ENCODE measurements at places on chromosomes 16 and 17. TPM values are rescaled to one million over a fixed set of nuclear protein-coding genes. Genes with fewer than 3 reads are reported as not detected.

The MAP2K6 gene
- total RNA-seq: 6.3 TPM

The NEUROD2 gene
- total RNA-seq: not detected

The CRHR1 gene
- total RNA-seq: not detected

The SLC6A2 gene
- total RNA-seq: not detected

DNA sequence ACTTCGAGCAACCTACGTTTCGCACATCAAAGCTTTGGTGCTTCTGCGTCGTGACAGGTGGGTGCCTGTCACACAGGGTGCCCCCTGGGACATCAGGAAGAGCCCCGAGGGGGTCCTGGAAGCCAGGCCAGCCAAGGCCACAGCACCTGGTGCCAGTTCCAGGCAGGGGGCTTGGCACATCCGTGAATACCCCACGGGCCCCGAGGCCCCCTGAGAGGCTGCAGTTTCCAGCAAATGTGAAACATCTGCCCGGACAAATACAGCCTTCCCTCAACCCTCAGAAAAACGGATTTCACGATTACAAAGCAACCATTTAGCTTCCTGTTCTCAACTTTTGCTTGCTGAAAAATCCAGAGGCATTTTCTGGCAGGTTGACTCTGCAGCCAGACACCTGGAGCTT, 109.3 kb upstream of the METRNL start:
- H3K4me3 ChIP-seq: no peak overlapping the region
- H3K4me1 ChIP-seq: no peaks in the 10 kb centered on the region
- no peak for DNase-seq
- H3K27ac ChIP-seq: no peak overlapping the region
- no peaks in the 10 kb centered on the region for H3K36me3 ChIP-seq

- H3K4me3 ChIP-seq: no peak overlapping the region
- no peaks in the 10 kb centered on the region for H3K27me3 ChIP-seq
- no peak overlapping the region for H3K27ac ChIP-seq
Observed at GRCh38 chr17:29659155-29659554, 36.4 kb upstream of the CORO6 start.

- no peaks in the 10 kb centered on the region for H3K27me3 ChIP-seq
- no peaks in the 10 kb centered on the region for H3K4me1 ChIP-seq
- no peak for DNase-seq
- peak overlapping the region; percentile 31 for H3K4me3 ChIP-seq
- H3K36me3 ChIP-seq: no peaks in the 10 kb centered on the region
- no peak overlapping the region for H3K27ac ChIP-seq
Observed at GRCh38 chr17:8310601-8311123, 621 bp downstream of the ARHGEF15 start.

DNA sequence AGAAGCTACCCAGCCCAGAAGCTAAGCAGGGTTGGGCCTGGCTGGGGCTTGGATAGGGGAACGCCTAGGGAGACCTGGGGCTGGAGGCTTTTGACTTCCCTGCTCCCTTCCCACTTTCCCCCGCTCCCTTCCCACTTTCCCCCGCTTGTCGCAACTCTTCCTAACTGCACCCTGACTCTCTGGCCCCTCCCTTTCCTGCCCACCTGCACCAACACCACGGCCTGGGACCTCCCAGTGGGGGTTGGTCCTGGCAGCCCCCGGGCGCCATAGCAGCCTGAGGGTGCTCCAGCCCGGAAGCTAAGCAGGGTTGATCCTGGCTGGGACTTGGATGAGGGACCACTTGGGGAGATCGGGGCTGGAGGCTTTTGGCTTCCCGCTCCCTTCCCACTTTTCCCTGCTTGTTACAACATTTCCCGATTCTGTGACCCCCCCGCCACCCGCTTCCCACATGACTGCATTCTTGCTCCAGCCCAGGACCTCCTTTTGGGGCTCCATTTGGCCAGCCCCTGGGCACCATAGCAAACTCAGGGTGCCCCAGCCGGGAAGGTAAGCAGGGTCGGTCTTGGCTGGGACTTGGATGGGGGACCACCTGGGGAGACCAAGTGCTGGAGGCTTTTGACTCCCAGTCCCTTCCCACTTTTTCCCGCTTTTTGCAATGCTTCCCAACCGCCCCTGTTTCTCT, 2287.0 kb downstream of the TP53TG3F start:
- no peaks in the 10 kb centered on the region for H3K27me3 ChIP-seq
- H3K4me3 ChIP-seq: no peak overlapping the region
- H3K27ac ChIP-seq: no peak overlapping the region
- no peaks in the 10 kb centered on the region for H3K36me3 ChIP-seq
- H3K4me1 ChIP-seq: no peaks in the 10 kb centered on the region

DNA sequence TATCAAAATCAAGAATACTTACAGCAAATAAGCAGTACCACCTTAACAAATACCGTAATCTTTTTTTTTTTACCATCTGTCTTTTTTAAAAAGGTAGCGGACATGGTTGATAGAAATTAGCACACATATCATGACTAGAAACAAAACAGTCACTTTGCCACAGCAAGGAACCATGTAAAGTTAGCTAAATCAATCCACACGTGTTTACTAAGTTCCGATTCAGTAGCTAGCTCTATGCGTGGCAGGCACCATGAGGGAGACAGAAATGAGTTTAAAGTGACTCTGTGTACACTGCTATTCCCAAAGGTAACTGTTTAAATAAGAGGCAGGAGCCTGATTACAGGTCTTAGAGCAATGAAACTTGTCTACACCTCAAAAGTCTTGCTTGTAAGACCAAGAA, 108.6 kb downstream of the XYLT1 start:
- H3K4me3 ChIP-seq: no peak overlapping the region
- peaks cover 48% of the 10 kb centered on the region for H3K4me1 ChIP-seq
- H3K27me3 ChIP-seq: no peaks in the 10 kb centered on the region
- DNase-seq: no peak
- no peak overlapping the region for H3K27ac ChIP-seq

- no peak for DNase-seq
- H3K36me3 ChIP-seq: no peaks in the 10 kb centered on the region
- no peak overlapping the region for H3K4me3 ChIP-seq
- H3K4me1 ChIP-seq: peaks cover under 1% of the 10 kb centered on the region
- no peaks in the 10 kb centered on the region for H3K27me3 ChIP-seq
Observed at GRCh38 chr17:66960613-66961012, 3.9 kb upstream of the CACNG4 start.

DNA sequence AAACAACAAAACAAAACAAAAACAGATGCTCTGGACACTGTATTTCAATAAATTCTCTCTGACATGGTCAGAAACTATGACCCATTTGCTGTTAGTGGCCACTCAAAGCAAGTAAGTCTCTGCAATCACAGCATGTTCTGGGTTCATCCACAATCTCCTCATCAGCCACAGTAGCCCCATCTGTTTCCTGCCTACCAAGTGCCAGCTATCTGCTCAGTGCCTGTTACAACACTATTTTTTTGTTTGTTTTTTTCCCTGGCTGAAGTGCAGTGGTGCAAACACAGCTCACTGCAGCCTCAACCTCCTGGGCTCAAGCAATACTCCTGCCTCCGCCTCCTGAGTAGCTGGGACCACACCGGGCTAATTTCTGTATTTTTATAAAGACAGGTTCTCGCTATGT, 137.9 kb downstream of the SOX9 start:
- DNase-seq: no peak
- H3K27ac ChIP-seq: no peak overlapping the region
- H3K4me3 ChIP-seq: no peak overlapping the region
- H3K4me1 ChIP-seq: no peaks in the 10 kb centered on the region
- H3K36me3 ChIP-seq: no peaks in the 10 kb centered on the region

DNA sequence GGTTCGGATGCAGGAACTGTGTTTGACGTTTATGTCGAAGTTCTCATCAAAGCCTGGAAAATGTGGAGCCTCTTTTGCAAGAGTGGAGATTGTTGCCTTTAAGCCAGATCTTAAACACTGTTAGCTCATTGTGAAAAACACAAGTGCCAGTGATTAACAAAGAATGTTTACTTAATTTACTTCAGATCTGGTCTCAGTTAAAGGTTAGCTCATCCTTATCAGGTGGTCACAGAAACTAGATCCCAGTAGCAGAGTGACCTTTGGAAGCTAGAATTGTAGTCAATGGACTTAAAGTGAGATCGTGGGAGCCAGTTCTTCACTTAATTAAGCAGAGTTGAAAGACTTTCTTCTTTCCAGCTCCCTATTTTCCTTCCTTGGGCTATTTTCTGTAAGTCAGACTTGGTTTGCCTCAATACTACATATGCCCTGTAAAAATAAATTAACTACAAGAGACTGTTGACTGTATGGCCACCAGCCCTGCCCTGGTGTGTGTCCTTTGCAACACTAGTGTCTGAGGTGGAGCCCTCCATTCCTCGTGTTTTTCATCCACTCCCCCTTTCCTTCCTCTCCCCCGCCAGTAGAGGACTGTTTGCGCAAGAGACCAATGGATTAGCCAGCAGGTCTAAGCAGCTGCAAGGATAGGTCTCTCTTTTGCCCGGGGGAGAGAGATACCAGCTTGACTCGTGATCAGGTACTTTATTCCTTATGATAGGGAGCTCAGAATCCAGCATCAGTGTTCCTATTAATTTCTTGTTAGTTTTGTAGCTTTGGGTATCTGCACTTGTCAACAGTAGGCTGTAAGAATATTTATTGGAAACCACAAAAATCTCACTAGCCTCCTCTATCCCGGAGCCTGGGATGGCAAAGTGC, 20.2 kb downstream of the FBXO39 start:
- no peak for DNase-seq
- no peaks in the 10 kb centered on the region for H3K36me3 ChIP-seq
- no peaks in the 10 kb centered on the region for H3K27me3 ChIP-seq
- H3K4me1 ChIP-seq: no peaks in the 10 kb centered on the region
- H3K27ac ChIP-seq: no peak overlapping the region

DNA sequence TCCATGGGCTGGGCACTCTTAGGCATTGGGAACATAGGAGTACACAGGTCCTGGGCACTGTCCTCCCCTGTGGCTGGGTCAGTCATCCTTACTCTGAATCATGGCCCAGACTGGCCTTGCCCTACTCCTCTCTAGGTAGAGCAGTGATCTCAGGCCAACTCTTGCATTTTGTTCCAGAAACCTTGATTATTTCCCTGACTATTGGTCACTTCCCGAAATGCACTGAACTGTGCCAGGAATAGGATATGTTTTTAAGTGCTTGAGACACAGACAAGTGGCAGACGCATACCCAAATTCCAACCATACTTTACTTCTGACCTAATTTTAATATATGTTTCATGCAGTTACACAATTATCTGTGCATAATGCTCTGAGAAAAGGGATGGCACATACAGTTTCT, 10.3 kb downstream of the KRABD2 start:
- H3K4me3 ChIP-seq: no peak overlapping the region
- no peaks in the 10 kb centered on the region for H3K27me3 ChIP-seq
- DNase-seq: no peak

DNA sequence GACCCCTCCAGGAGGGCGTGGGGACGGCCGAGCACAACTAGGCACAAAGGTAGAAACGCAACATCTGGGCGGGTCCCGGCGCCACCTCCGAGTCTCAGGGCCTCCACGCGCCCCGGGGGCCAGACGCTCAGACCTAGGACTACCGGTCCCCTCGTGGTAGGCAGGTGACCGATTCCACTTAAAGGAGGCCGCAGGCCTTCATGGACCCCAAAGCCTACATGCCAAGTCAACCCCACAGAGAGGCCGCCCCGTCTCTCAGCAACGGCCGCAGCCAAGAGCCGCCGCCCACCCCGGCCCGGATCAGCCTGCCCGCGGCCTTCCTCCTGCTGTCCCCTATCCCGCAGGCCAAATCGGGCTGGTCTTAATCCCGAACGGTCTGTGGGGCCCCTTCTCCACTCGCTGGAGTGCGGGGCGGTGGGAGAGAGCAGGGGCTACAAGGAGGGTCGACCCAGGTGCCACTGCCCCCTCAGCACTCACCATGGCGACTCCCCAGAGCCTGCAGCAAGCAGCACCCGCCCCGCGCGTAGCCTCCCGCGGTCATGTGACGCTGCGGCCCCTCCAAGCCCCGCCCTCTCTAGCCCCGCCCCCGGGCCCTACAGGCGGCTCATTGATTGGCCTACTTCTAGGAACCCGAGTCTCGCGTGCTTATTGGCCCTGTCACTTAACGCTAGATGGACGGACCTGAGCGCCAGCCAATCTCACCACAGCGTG, at the start of gene VPS35:
VPS35 (minus strand) TSS at position 525 of the 711 bp plus-strand sequence; CDS start at position 480, 45 bp downstream.
- peaks cover 32% of the 10 kb centered on the region for H3K4me1 ChIP-seq
- no peaks in the 10 kb centered on the region for H3K27me3 ChIP-seq
- peak within 1 kb of the TSS; percentile 76 for H3K4me3 ChIP-seq
- peak; percentile 99 for DNase-seq
- no peaks in the 10 kb centered on the region for H3K36me3 ChIP-seq
- peak within 1 kb of the TSS; percentile 96 for H3K27ac ChIP-seq

DNA sequence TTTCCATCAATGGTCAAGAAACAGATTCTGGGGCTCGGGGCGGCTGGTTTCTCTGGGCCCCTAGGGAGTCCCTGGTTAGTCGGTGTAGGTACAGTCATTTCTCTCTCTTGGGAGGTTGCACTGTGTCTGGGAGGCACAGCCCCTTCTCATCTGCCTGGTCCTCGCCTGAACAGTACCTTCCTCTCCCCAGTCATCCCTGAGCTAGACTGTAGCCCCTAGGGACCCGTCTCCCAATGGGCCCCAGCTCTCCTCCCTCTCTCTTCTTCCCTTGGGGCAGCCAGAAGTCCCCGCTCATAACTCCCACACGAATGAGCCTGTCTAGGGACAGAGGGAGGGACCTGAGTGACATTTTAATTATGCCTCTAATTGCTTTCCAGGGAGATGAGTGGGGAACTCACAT, 20.2 kb upstream of the CPSF4L start:
- H3K27ac ChIP-seq: no peak overlapping the region
- H3K4me1 ChIP-seq: peaks cover 10% of the 10 kb centered on the region

DNA sequence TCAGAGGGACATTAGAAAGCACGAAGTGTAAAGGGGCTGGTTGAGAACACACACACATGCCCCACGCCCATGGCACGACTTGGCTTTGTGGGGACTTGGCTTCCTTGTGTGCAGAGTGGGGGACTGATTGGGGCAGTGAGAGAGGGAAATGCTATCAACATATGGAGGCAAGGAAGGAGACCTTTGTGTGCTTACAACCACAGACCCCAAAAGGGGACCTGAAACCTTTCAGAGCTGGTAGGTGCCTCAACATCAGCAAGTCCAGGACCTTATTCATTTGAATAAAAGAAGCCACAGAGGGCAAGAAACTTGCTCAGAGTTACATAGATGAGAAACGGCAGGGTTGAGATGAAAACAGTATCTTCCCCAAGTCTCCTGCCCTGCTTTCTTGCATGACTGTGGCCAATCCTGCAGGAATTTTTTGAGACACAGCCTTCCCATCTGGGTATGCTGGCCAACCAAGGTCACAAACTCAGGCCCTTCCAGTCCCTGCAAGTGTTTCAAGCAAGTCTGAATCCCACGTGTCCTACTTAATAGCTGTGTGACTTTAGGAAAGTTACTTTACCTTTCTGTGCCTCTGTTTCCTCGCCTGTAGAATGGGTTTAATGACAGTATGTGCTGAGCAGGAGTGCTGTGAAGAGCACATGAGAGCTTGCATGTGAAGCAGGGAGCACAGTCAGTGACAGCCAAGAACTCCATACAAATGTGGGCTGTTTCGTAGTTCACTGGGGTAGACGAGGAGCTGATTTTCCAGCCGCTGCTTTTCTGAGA, 26.2 kb downstream of the C16orf78 start:
- no peaks in the 10 kb centered on the region for H3K36me3 ChIP-seq
- H3K27me3 ChIP-seq: no peaks in the 10 kb centered on the region
- no peak overlapping the region for H3K4me3 ChIP-seq
- H3K27ac ChIP-seq: no peak overlapping the region

Measured in thoracic aorta (tissue), 2 donors.